Stimulated activated naive CD4-positive, alpha-beta T cell treated with Interleukin-2 at 50 U/mL for 16 hours (primary cell): ENCODE measurements at places on chromosomes 4 and X.

DNA sequence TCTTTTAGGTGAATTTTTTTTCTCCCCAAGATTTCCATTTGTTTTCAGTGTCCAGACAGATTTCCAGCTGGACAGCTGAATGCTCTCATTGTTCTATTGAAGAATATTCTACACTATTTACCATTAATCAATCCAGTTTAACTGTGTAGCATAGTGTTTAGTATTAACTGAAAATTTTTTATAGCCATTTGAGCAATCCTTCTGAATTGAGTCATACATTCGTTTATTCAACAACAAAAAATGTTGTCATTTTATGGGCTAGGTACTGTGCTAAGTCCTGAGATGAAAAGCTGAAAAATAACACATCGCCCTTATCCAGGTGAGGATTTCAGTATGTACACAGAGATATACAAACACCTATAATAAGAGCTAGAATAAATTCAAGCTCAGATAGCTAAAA lies 223.3 kb downstream of the COL25A1 start:
- no peak for DNase-seq

- no peak for DNase-seq
Measured at GRCh38 chr4:147582386-147583060, 34.7 kb upstream of the TMEM184C start.

DNA sequence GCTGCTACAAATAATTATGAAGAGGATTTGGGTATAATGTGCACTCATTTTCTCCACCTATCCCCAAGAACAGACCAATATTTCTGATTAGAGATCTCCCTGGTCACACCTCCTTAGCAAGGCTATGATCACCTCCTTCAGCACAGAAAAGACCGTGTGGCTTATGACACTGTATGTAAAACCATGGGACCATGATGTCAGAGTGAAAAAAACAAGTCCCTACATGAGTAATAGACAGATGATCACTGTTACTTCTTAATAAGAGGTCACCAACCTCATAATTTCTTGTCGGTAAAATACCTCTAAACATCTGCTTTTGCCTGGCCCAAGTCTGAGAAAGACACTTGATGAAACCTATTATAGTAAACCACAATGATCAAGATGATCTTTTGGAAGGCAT lies 330.6 kb upstream of the F9 start:
- no peak for DNase-seq

GRCh38 chr4:39812500-39812899 lies 114.6 kb downstream of the UBE2K start:
- DNase-seq = no peak

- DNase-seq = no peak
Measured at GRCh38 chr4:185909972-185910371, 98.0 kb upstream of the SORBS2 start.

GRCh38 chr4:187603093-187604025 lies 392.2 kb upstream of the ZFP42 start:
- no peak for DNase-seq

- no peak for DNase-seq
Measured at GRCh38 chr4:145644699-145645098, 25.5 kb downstream of the MMAA start.

DNA sequence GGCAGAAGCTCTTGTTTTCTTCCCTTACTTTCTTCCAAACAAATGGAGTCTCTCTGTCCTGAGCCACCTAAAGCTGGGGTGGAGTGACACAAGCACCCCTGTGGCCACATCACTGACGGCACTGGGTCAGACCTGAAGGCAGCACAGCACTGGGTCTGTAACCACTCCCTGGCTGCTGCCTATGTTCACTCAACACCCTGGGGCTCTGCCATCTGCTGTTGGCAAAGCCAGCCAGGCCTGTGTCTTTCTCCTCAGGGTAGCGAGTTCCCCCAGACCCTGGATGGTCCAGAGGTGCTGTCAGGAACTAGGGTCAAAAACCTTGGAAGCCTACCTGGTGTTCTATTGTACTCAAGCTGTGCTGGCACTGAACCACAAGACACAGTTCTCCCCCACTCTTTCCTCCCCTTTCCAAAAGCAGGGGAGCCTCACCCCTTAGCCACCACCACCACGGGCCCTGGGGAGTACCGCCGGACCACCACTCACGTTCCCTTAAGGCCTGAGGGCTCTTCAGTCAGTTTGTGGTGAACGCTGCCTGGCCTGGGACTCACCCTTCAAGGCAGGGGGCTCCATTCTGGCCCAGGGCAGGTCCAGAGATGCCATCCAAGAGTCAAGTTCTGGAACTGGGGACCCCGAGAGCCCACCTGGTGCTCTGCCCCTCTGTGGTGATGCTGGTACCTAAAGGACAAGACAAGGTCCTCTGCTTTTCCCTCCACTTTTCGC lies 31.5 kb downstream of the TMEM271 start:
- DNase-seq = no peak
